ENCODE measurements at places on chromosomes 12 and 14.

DNA sequence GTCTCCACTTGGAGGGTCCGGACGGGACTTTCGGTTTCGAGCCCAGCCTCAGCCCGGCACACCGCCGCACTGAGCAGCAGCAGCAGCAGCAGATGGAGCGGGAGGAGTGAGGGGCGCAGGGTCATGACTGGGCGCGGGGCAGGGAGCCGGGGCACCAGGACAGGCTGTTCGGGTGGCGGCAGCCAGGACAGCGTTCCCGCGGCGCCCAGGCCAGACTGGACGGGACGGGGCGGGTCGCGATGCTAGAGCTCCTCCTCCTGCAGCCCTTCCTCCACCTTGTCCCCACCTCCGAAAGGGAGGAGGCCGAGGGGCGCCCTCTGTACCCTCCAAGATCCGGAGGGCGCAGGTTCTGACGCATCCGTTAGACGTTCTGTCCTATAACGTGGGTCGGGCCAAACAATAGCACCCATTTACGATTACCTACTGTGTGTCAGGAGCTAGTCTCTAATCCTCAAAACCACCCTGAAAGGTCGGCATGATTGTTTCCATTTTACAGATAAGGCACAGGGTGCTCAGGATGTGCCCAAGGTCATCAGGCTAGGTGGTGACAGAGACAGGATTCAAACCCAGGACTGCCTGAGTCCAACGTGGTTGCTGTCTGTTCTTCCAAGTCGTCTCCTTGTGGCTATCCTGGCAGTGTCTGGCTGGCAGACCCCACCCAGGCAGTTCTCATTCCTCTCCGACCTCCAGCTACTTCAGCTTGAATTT lies at the start of gene FKBP11:
TSS of gene FKBP11 (minus strand) at position 189 of the 708 bp plus-strand sequence. CDS start at position 125, 64 bp downstream.
- peak; percentile 83 for DNase-seq

DNA sequence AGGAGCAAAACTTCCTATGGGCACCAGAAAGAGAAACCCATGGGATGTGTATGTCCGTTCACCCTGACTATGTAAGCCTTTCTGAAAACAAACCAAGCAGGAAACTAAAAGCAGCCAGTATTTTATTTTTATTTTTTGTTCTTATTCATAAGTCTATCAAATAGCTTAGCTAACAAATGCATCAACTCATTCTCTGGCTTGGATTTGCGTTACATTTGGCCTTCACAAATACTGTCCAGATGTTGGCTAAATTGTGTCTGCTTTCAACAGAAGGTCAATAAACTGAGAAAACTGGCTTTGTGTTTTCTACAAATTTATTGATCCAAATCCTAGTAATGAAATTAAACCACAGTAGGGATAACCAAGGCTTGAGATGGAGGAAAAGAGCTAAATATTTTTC lies 379.0 kb downstream of the NOVA1 start:
- no peak for DNase-seq

- peak; percentile 58 for DNase-seq
Measured at GRCh38 chr14:106776395-106776983, 1250.1 kb downstream of the TMEM121 start.

GRCh38 chr12:72465940-72466630 lies 193.9 kb downstream of the TRHDE start:
- no peak for DNase-seq

- no peak for DNase-seq
Measured at GRCh38 chr14:61257469-61258057, 23.6 kb downstream of the TMEM30B start.

DNA sequence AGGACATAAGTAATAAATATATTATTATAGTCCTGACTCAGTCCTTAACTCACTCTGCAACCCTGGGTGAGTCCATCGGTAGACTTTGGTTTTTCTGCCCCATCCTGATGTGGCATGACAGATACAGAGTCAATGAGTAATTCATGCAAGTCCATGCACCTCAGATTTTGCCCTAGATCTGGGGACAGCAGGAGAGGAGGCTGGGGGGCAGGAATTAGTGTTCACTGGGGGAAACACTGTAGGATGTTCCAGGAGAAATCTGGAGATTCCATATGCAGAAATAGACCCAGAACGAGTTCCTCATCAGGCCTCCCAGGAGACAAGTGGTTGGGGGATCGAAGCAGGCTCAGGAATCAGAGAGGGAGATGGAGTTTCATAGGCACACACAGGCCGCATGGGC lies 150.8 kb downstream of the DICER1 start:
- no peak for DNase-seq

- DNase-seq = no peak
Measured at GRCh38 chr14:32407130-32407529, 78.0 kb downstream of the AKAP6 start.

DNA sequence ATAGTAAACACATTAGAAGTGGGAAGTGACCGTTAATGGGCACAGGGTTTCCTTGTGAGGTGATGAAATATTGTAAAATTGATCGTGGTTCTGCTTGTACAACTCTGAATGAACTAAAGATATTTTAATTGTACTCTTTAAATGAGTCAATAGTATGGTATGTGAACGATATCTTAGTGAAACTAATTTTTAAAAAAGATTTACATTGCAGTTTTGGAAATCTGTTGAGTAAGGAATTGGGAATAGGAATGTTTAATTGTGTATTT lies 1.7 kb downstream of the ZNF410 start:
- DNase-seq = no peak

GRCh38 chr12:32501835-32502333 lies 102.5 kb downstream of the FGD4 start:
- DNase-seq = no peak

DNA sequence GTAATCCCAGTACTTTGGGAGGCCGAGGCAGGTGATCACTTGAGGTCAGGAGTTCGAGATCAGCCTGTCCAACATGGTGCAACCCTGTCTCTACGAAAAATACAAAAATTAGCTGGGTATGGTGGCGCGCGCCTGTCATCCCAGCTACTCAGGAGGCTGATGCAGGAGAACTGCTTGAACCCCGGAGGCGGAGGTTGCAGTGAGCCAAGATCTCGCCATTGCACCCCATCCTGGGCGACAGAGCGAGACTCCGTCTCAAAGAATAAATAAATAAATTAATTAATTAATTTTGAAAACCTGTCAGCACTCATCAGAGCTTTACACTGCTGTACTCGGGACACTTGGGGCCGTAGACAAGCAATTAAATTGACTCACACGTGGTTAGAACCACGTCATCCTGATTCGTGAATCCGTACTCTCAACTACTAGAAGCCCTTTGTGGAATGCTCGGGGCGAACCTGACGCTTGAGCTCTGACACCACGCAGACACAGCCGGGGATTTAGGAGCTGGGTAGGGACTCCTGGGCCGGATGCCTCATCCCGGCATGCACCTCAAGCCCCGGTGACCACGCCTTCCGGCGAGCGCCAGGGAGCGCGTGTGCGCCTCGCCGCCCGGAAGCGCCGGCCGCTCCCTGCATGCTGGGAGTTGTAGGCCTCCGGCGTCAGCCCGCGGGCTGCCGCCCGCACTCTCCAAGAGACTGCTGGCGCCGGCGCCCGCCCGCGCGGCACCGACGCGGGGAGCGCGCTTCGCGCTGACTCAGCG lies at the start of gene XPOT:
TSS of gene XPOT (plus strand) at position 686 of the 763 bp plus-strand sequence. CDS start 5,644 bp downstream, outside the sequence.
- DNase-seq = peak; percentile 98

GRCh38 chr14:19828314-19828713 lies 24.7 kb downstream of the OR4N2 start:
- DNase-seq = no peak

- DNase-seq = no peak
Measured at GRCh38 chr12:46188170-46188569, 80.7 kb downstream of the SLC38A1 start.

DNA sequence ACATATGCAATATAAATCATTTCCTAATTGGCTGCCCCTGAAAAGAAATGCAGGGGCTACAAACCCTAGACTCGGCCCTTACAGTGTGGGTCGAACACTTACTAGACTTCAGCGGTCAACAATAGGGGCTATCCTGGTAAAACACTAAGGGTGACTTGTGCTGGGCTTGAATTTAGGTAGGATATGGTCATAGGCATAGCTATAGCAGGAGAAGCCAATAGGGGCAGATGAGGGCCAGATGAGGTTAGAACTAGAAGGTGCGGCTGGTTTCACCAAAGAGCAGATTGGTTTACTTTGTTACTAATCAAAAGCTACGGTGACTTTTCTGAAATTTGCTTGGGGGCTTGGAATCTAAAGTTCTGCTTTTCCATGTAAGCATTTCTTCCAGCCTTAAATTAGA lies 282.3 kb upstream of the DIO2 start:
- DNase-seq = no peak

- DNase-seq = peak; percentile 76
Measured at GRCh38 chr14:70887207-70887681, 20.0 kb upstream of the PCNX1 start.

GRCh38 chr12:56129206-56129941 lies 1.3 kb downstream of the ESYT1 start:
- peak; percentile 86 for DNase-seq

- DNase-seq = no peak
Measured at GRCh38 chr12:79929065-79929464, 5.8 kb downstream of the PPP1R12A start.

- no peak for DNase-seq
Measured at GRCh38 chr12:18443768-18444437, 182.6 kb downstream of the PIK3C2G start.

DNA sequence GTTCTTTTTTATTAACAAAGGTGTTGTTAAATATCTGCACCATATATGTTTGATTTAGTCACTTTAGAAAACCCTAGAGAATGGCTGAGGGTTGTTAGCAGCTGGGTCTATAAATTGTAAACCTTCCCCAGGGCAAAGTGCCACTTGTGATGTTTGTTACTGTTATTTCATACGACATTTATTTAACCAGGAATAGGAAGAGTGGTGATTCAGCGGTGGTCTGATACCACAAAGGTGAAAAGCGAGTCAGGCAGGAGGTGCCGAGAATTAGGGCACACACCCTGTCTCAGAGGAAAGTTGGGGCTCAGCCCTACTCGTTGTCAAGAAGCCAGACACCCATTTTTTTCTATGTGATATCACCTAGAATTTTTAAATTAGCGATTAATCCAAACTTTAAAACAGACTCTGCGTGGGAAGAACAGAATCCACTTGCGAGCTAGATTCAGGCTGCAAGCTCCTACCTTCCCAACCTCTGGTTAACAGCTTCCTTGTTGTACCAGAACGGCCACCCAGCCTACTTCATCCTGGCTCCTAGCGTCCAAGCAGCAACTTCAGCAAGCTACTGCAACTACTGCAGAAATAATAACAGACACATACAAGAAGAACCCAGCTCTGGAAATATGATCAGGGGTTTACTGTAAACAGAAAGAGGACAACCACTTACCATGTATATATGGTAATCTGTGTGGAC lies 126.7 kb downstream of the TMEM132D start:
- DNase-seq = no peak

DNA sequence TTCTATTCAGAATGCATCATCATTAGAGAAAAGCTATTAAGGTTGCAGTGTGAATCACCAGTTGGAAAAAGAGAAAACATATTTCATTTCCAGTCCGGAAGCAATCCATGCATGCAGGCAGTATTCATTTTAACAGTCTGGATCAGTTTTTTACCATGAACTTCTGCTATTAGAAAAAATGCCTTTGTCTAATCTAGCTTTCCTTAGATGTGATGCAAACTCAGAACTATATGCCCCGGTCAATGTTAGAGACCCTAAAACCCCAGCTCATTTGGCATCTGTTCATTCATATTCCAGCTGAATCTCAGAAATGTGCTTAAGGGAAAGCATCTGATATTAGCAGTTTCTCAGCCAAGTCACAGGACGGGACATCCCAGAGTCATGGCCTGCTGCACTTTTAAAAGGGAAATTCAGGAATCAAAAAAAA lies 8.5 kb downstream of the IRAK3 start:
- DNase-seq = no peak

GRCh38 chr14:51780741-51781140 lies 79.7 kb upstream of the GNG2 start:
- DNase-seq = no peak

DNA sequence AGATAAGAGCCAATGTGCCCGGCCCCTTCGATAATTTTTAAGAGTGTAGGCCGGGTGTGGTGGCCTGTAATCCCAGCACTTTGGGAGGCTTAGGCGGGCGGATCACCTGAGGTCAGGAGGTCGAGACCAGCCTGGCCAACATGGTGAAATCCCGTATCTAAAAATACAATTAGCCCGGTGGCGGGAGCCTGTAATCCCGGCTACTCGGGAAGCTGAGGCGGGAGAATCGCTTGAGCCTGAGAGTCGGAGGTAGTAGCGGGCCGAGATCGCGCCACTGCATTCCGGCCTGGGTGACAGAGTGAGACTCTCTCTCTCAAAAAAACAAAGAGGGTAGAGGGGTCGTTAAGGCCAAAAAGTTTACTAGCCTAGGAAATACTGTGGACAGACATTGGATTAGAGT lies 2.6 kb downstream of the KRAS start:
- no peak for DNase-seq

DNA sequence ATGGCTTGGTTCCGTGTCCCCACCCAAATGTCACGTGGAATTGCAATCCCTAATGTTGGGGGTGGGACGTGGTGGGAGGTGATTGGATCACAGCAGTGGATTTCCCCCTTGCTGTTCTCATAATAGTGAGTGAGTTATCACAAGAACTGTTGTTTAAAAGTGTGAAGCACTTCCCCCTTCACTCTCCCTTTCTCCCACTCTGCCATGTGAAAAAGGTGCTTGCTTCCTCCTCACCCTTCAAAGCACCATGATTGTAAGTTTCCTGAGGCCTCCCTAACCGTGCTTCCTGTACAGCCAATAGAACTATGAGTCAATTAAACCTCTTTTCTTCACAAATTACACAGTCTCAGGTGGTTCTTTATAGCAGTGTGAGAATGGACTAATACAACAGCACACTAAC lies 5.3 kb upstream of the CEP128 start:
- DNase-seq = peak; percentile 27

- peak; percentile 30 for DNase-seq
Measured at GRCh38 chr12:104501660-104502059, 44.9 kb downstream of the CHST11 start.

- DNase-seq = no peak
Measured at GRCh38 chr12:12877781-12878455, 13.4 kb upstream of the GPRC5A start.

GRCh38 chr14:42994051-42994736 lies 1387.5 kb downstream of the LRFN5 start:
- DNase-seq = no peak

DNA sequence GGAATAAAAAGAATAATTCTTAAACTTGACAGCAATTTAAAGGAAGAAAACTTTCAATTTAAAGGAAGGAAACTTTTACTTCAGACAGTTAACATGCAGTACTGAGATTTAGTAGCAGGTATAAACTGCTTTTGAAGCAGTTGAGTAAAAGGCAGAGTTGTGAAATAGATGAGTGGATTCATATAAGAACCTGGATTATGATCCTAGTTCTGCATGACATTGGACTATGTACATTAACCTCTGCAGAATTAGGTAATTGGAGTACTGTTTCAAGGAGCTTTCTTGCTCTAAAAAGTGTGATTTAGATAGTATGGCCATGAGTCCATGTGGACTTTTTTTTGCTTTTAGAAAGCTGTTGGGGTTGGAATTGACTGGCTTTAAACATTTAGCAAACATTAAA lies 29.7 kb downstream of the ATP2A2 start:
- DNase-seq = no peak

- peak; percentile 37 for DNase-seq
Measured at GRCh38 chr12:65278576-65279368, at the start of gene MSRB3. TSS of gene MSRB3 (plus strand) at chr12:65278683. CDS start at chr12:65308580, 29,897 bp downstream.

GRCh38 chr12:40587421-40587820 lies 104.8 kb upstream of the CNTN1 start:
- no peak for DNase-seq

All from activated CD4-positive, alpha-beta T cell treated with anti-CD3 and anti-CD28 coated beads, Interleukin-10, Interleukin-2, amounts not matched to agents 100 ng/mL and 50 ng/mL, durations not matched to agents 16 hours and 8 hours (primary cell).